ENCODE measurements at places on chromosomes 1 and 21.

DNA sequence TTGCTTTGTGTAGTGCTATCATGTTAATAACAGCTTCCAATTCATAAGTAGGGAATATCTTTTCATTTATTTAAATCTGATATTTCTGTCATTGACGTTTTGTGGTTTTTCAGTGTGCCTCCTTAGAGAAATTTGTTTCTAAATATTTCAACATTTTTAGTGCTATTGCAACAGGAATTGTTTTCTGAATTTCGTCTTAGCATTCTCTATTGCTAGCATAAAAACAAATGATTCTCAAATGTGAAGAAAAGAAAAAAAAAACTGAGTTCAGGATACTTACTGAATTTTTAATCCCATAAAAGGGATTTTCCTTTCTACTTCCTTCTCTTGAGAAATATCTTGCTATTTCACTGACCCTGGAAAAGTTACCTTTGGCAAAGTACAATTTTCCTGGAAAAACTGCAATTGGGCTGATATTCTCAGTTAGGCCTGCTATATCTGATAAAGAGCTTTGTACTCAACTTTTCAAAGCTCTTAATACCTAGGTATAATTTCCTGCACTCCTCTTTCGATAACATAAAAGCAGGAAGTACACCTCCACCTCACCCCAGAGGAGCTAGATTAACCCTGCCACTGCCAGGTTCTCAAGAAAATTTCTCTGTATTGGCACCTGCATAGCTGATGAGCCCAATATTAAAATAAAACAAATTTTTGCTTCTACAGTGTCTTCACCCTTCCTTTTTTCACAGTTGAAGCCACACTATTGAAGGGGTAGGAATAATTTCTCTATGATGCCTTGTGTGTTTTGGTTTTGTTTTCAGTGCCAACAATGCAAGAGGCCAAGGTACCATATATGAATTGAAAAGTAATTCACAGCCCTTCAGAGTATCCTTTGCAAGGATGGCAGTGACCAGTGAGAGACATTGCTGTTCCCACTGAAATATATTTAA lies 35.6 kb downstream of the PTPN14 start:
- DNase-seq: no peak

- DNase-seq: no peak
These were observed 25.5 kb downstream of the ENAH start for GRCh38 chr1:225627304-225627947.

- peak; percentile 98 for DNase-seq
These were observed 37.9 kb upstream of the EDEM3 start for GRCh38 chr1:184792450-184792969.

- no peak for DNase-seq
These were observed 43.6 kb downstream of the C21orf91 start for GRCh38 chr21:17775431-17776126.

DNA sequence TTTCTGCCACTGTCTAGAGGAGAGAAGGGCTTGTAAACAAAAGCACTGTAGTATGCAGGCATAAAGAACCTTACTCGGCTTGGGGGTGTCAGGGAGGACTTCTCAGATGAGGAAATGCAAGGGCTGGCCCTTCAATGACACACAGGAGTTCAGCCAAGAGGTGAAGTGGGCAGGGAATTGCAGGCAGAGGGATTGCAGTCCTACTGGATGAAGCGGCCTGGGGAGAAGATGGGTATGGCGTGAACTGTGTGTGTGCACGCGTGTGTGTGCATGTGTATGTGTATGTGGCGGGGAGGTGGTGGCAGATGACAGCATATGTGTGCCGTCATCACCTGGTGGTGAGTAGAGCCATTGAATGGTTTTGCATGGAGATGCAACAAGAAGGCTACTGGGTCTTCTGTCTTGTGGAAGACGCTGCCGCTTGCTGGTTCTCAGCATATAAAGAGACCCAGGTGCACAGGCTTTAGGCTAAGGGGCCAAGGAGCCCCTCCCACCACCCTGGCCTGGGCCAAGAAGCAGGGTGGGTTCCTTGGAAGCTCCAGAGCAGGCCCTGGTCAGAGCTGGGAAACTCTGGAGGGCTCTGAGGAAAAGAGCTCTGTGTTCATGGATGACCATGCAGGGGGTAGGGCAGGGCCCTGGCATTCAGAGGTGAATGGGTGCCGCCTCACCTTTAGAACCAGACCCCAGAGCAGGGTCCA lies 4.1 kb upstream of the EPS8L3 start:
- no peak for DNase-seq

- no peak for DNase-seq
These were observed 4.2 kb upstream of the GUCA2A start for GRCh38 chr1:42168763-42169162.

GRCh38 chr1:154760469-154760933 lies 109.6 kb downstream of the KCNN3 start:
- no peak for DNase-seq

- no peak for DNase-seq
These were observed 126.4 kb downstream of the FAM78B start for GRCh38 chr1:166040202-166040997.

DNA sequence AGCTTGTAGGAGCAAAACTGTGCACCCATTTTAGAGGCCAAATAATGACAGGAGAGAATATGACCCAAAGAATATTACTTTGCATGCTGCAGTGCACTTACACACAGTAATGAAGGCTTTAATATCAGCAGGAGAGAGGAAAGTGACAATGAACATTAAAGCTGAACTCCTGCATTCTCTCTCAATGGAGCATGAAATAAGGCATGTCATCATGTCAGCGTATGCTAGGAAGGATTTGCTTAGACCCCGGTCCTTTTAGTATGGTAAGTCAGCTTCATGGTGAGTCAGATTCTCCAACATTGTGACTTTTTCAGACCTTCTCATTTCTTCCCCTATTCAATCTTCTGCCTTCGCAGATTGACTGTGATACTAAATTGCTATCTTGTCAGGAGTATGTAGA lies 210.7 kb upstream of the TMPRSS15 start:
- DNase-seq: no peak

- DNase-seq: no peak
These were observed 14.0 kb upstream of the LIN9 start for GRCh38 chr1:226322986-226323385.

DNA sequence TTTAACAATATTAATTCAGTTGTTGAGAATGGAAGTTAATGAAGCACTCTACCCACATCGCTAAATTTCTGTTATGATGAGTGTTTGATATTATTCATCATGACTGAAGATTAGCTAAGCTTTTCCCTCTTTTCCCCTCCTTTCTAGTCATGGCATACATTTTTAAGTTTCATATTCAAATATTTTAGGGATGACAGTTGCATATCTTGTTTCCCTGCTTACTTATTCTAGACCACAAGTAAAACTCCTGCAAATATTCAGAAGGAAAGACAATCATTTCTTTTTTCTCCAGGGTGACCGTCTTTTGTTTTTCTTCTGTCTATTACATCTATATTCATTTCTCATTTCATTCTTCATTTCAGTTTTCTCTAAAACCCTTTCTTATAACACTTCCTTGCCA lies 906.0 kb downstream of the ADGRL2 start:
- DNase-seq: peak; percentile 49

DNA sequence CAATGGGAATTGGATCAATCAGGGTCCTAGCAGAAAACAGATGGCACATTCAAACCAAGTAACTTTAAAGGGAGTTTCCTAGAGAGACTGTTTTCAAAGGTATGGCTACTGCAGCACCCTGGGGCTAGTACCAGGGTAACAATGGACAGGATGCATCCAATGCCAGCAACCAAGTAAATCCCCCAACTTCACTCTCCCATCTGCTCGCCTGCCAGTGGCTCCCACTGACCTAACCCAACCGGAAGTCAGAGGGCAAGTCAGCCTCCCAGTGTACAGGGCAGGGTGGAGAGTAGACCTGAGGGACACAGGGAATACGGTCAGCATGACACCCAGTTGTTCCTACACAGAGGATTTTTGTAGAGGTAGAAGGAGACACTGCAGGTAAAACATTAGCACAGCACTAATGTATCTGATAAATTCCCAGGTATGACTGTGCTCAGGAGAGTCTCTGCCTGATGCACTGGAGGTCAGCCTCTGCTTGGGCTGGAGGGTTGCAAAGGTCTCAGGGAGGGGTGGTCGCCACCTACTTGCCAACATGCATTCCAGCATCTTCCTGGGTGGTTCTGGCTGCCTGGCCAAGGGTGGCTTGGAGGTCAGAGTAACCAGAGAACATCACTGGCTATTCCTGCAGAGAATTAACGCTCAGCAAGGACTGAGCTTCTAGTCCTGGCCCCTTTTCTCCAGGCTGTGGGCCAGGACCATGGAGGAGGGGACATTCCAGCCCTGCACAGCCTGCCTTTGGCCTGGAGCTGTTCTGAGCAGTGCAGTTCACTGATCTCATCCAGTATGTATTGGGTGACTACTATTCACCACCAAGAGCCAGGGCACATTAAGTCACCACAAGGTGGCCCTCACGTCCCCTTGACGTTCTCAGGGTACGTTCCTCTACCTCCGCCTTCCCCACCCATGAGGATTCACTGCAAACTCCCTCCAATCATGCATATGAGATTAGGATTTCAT lies 5.1 kb upstream of the GJA4 start:
- no peak for DNase-seq

DNA sequence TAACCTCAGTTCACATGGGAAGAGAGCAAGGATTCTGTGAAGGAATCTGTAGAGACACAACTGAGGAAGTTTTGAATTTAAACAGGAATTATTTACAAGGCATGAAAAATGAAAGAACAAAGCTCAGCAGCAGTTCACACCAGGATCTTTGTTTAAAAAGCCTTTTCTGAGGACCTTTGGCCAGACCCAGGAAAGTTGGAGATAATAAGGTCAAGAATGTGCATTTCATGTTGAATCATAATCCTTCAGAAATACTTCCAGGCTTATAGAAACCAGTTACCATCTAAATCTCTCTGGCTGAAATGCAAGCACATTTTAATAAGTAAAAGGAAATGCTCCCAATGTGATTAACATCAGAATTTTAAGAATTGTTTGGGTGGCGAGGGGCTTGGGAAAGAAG lies 2.7 kb downstream of the CLIC6 start:
- no peak for DNase-seq

DNA sequence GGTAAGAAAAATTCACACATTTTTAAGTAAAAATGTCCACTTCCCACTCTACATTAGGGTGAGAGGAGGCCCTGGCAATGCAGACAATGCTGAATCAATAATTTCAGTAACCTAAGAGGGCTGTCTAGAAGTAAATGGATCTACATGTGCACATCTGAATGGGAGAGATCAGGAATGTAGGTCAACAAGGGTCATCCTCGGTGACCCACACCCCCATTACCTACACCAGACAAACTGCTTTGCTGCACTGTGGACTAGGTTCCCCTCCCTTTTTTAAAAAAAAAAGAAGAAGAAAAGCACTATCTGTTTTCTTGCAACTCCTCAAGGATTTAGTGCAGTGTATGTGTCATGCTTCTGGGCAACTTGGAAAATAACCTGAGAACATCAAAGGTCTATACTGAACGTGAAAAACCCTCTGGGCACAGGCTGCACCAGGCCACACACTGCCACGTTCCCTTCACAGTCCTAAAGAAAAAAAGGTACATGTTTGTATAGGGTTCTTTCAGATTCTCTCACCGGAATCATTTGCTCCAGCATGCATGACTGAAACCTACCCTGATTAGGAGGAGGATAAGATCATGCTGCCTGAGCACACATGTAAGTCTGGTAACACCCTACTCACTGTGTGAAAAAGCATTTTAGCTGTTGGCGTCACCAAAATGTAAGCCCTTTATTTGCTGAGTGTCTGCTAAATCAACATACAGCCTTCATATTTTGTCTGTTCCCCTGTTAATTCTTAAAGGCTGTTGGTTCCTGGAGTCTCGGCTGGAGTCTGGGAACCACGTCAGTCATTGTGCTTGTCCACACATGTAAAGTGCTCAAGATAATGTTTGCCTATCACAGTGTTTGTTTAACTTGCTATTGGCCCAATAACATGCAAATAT lies 341.0 kb downstream of the SMYD3 start:
- no peak for DNase-seq

DNA sequence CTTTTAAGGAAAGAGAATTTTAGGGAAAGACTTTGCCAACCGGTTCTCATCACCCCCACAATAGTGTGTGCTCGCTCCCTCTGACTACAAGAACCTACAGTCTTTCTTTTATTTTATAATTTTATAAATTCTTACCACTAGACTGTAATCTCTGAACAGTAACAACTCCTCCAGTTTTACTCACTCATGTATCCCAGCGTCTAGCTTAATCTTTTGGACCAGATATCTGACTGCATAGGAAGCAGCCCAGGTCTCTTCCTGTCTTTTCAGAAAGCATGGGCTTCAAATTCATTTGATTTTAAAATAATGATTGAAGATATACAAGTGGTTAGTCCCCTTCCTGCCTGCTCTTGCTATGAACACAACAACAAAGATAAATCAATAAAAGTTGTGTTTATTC lies 19.0 kb upstream of the DUSP10 start:
- DNase-seq: no peak

DNA sequence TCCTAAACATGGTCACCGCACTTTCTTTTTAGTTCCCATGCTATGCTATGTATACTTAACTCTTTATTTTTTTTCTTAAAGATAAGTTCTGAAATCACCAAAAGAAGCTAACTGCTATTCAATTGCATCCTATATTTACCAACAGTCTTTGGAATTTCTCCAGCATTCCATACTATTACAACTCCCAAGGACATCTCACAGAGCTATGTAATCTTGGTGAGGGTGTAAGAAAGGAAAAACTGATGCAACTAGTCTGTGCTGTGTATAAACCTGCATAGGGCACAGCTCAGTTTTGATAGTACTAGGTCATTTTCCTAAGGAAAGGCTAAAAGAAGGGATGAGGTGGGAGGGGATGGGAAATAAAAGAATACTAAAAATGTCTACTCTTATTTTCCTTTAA lies 78.0 kb downstream of the PTPN14 start:
- peak; percentile 88 for DNase-seq

DNA sequence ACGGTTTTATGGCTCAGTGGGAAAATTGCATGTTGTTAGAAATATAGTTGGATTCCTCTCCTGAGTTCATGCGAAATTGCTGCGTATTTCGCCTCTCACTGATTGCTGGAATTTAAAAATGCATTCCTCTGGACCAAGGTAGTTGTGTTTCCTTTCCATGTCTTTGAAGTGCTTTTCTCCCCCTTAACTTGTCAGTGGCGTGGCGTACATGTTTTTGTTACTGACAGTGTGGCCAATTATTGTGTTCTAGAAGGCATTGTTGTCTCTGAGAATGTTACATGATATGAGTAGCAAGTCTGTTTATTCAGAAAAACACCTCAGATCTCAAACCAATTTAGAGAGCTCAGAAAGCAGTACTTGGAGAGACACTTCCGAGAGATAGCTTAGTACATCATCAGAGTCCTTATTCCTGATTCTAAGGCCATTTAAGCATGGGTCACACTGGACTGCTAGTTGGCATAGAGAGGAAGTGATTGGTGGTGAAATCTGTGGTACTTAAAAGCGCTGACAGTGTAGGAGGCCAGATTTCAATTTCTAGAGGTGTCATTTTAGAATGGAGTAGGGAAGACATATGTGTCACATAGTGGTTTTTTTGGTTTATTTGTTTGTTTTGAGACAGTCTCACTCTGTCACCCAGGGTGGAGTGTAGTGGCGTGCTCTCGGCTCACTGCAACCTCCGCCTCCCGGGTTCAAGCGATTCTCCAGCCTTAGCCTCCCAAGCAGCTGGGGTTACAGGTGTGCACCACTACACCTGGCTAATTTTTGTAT lies 184.4 kb downstream of the RYR2 start:
- DNase-seq: no peak

- no peak for DNase-seq
These were observed 155.2 kb downstream of the GABPA start for GRCh38 chr21:25890001-25890400.

GRCh38 chr1:64981601-64982533 lies 15.5 kb upstream of the JAK1 start:
- DNase-seq: no peak

- DNase-seq: no peak
These were observed 73.5 kb downstream of the ABL2 start for GRCh38 chr1:179156026-179156425.

Data from fibroblast of skin of right quadriceps (primary cell).